ENCODE measurements at places on chromosomes 12 and 14.

- no peak for DNase-seq
Observed at GRCh38 chr12:99809909-99810308, 162.4 kb downstream of the GARIN6 start.

GRCh38 chr12:54579258-54579657 lies 9.2 kb downstream of the PPP1R1A start:
- no peak for DNase-seq

GRCh38 chr12:55847033-55847432 lies 4.3 kb upstream of the MMP19 start:
- no peak for DNase-seq

GRCh38 chr14:103512701-103513611 lies 9.7 kb downstream of the CKB start:
- DNase-seq, result no peak

GRCh38 chr12:106292339-106292738 lies 10.2 kb upstream of the TCP11L2 start:
- no peak for DNase-seq

Measured in A549 (cell line).